Bone marrow (tissue), 2 donors: ENCODE measurements at places on chromosomes 12 and 14.

- DNase-seq: no peak
Observed at GRCh38 chr12:20055856-20056255, 312.5 kb upstream of the PDE3A start.

DNA sequence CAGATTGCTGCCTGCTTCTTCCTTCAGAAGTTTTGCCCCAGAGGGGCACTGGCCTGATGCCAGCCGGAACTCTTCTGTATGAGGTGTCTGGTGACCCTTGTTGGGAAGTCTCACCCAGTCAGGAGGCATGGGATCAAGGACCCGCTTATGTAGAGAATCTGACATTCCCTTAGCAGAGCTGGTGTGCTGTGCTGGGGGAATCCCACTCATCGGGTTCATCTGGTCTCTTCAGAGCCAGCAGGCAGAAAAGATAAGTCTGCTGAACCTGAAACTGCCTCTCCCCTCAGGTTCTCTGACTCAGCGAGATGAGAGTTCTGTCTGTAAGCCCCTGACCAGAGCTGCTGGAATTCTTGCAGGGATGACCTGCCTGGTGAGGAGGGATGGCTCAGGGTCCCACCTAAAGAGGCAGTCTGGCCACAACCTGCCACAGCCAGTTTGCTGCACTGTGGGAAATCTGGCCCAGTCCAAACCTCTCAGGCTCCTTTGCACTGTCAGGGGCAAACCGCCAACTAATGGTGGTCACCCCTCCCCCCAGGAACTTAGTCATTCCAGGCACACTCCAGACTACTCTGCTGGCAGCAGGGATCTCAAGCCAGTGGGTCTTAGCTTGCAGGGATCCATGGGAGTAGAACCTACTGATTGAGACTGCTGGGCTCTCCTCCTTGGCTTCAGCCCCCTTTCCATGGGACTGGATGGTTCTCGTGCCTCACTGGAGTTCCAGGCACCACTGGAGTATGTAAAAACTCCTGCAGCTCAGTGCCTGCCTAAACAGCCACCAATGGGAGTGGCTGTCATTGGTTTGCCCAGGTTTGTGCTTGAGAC lies 4.1 kb downstream of the CLEC2D start:
- DNase-seq: no peak

- no peak for DNase-seq
Observed at GRCh38 chr12:48157889-48158370, 615 bp upstream of the ASB8 start.

- peak; percentile 25 for DNase-seq
Observed at GRCh38 chr14:103428723-103429556, 43.7 kb downstream of the MARK3 start.

GRCh38 chr12:116474331-116474730 lies 84.8 kb upstream of the MAP1LC3B2 start:
- DNase-seq: no peak

GRCh38 chr12:105522166-105522825 lies 191.8 kb downstream of the C12orf75 start:
- DNase-seq: no peak

DNA sequence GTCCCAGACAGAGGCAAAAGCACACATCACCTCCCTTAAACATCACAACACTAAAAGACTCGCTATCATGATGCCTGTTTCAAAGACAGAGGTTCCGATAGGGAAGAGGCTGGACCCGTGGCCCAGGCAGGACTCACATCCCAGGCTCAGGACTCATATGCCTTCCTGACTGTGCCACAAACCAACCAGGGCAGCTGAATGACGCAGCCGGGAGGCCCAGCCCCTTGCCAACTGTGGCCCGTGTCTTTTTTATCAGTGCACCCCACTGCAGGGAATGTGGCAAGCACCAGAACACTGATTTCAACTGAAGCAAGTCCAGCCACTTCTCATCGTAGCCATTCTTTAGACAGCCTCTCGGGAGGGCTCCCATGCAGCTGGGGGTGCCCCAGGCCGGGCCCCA lies 132.3 kb downstream of the KSR2 start:
- DNase-seq: no peak

- DNase-seq: no peak
Observed at GRCh38 chr12:62640910-62641448, 174.4 kb downstream of the MON2 start.

- no peak for DNase-seq
Observed at GRCh38 chr12:76714861-76715260, 49.1 kb upstream of the ZDHHC17 start.

- peak; percentile 11 for DNase-seq
Observed at GRCh38 chr12:121893961-121894460, 5.4 kb downstream of the PSMD9 start.

DNA sequence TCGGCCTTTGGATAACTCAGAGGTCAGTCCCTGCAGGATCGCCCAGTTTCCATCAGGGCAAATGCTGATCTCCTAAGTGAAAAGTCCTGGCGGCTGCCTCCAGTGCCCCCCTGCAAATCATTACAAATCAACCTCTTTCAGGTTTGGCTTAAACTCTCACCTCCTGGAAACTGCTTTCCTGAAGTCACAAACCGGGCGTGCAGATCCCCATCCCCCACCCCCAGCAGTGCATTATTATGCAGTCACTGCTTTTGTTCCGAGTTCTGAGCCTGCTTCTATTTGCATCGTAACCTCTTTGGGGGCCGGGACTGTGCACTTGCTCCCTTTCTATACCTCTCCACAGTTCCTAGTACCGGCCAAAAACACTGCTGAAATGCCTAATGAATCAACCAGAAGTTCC lies at the start of gene USP44:
USP44 (minus strand) TSS at position 172 of the 400 bp plus-strand sequence. CDS start 17,220 bp downstream, outside the sequence.
- no peak for DNase-seq

- no peak for DNase-seq
Observed at GRCh38 chr12:67455236-67455635, 186.1 kb downstream of the CAND1 start.

GRCh38 chr14:71550367-71550766 lies 381.9 kb upstream of the RGS6 start:
- no peak for DNase-seq

GRCh38 chr12:130765186-130765659 lies 49.1 kb upstream of the RIMBP2 start:
- no peak for DNase-seq

DNA sequence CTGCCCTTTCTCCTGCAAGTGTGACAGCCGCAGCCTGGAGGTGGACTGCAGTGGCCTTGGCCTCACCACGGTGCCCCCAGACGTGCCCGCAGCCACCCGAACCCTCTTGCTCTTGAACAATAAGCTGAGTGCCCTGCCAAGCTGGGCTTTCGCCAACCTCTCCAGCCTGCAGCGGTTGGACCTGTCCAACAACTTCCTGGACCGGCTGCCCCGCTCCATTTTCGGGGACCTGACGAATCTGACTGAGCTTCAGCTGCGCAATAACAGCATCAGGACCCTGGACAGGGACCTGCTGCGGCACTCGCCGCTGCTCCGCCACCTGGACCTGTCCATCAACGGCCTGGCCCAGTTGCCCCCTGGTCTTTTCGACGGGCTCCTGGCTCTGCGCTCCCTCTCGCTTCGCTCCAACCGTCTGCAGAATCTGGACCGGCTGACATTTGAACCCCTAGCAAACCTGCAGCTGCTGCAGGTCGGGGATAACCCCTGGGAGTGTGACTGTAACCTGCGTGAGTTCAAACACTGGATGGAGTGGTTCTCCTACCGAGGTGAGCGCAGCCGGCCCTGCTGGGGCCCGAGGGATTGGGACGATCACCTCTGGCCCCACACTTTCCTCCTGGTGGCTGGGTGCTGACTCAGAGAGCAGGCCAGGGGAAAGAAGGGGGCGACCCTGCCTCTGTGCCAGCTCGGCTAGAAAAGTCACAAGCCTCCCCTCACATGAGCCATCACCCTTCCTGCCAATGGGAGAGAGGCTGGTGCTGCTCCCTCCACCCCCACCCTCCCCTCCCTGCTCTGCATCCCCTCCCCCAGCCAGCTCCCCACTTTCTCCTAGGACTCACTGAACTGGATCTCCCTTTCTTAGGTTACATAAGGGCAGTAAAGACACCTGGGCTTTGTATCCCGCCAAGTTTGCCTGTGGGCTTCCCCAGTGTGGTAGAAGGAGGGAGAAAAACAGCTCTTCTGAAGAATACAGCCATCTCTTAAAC lies 10.9 kb downstream of the LRTM2 start:
- no peak for DNase-seq

DNA sequence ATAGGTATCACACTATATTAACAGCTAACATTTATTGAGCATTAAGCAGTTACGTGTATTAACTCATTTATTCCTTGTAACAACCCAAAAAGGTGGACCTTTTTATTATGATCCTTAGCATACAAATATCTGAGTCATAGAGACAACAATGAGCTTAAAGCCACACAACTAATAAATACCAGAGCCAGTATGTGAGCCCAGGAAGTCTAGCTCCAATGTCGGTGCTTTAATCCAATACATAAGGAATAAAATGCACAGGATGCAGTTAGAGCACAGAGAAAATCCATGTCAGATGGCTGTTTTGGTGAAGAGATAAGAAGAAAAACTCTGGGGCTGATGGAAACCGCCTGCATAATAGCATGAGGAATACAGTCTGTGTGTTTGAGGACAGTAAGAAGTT lies 888.6 kb downstream of the TMTC2 start:
- DNase-seq: no peak

DNA sequence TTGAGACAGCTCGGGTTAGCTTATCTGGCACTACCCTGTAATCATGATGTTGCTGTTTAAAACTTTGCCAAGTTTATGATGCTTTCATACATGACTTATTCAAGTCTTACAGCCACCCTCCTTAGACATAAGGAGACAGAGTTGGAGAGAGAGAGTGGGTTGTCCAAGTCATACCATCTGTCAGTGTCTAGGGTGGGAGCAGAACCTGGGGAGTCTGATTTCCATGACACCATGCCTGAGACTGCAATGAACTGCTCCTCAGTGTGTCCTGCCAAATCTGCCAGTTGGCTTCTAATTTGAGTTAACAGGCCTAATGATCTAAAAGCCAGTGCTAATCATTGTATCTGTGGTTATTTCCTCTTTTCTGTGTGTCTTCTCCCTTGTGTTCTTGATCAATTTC lies 43.7 kb upstream of the PHC1 start:
- DNase-seq: no peak

DNA sequence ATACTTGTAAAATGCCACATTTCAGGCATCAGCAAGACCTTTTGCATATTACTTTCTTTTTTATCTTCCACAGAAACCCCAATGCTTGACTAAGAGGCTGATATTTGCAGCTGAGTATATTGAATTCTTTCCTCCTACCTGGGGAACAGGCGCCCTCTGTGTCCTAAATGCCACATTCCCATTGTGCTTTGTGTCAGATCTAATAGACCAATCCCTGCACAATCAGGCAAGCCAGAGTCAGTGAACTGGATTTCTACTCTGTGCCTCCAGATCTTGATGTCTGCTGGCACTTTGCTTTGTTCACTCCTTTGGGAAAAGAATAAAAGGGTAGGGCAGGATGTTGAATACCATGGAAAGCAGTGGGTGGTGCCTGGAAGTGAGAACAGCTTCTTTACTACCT lies 22.4 kb upstream of the TAS2R42 start:
- no peak for DNase-seq

DNA sequence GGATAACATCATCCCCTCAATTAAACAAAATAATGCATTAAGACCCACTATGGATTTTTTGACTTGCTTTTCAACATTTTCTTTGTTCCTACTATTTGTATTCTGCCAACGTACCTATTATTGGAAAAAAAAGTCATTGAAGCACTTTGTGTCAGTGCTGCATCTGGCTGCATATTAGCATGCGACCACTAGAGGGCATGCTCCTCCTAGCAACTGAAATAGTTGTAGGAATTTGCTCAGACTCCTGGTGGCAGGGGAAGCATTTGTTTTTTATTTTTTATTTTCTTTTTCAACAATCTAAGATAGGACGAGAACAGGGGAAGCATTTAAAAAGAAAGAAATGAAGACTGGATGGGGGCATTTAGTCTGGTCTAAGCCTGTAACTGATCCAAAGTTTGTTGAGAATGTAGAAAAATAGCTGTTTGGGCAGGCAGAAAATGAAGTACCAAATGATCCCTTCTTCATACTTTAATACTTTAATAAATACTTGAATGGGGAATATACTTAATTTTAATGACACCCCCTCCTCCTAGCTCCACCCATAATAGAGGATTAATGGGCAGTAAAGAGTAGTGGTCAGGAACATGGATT lies 14.5 kb upstream of the CLEC4A start:
- no peak for DNase-seq

- DNase-seq: no peak
Observed at GRCh38 chr14:30085943-30086342, 158.3 kb upstream of the PRKD1 start.

GRCh38 chr14:96080571-96080970 lies 41.4 kb downstream of the C14orf132 start:
- no peak for DNase-seq

DNA sequence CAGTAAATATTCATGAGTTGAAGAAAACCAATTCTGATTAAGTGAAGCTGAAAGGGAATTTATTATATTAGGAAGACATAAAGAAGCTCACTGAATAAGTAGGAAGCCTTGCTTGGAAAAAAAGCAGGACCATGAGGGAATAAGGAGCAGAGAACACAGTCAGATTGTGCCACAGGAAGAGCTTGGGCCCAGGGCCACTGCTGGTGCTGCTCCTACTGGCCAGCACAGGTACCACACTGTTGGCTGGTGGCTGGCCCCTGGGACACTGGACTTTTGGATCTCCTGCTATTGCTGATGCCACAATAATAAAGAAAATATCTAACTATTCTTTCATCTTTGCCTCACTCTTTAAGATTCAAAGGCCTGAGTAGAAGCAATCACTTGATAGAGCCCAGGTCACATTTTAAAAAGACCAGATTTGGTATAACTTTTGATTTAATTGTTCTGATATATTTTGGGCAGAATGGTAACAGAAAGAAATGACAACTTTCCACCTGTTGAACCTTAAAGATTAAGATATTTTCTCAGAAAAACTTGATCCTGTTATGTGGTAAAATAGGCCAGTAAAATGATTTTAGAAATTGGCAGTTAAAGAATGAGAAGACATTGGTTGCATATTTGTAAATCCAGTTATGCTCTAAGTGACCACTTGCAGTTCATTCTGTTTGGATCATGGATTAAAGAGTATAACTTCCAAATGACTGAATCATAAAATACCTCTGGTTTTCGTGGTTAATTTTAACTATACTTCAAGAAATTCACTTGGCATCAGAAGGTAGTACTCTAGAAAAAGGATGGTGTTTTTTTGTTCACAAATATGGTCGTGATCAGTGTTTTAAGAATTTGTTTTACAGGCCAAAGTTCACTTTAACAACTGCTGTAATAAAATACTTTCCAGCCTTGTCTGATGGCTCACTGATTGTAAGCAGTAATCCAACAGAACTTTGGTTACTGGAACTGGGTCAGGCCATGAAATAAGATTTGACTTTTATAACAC lies 68.3 kb downstream of the DERA start:
- no peak for DNase-seq

DNA sequence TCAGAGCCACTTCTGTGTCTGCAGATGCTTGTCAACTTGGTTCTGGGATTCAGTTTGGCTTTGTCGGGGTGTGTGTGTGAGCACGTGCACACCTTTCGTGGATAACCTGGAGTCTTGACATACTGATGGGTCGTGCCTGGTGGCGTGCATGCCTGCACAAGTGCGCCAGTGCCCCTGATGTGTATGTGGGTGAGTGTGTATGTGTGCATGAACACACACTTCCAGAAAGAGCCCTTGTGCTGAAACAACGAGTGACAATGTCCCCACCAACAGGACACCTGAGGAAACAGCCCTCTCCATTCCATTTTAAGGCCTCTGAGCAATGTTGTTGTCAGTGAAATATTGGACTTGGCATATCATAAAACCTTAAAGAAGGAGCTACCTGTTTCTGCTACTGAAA lies 53.9 kb downstream of the SMUG1 start:
- no peak for DNase-seq

GRCh38 chr12:106974511-106974910 lies 12.4 kb downstream of the MTERF2 start:
- DNase-seq: no peak
